ENCODE measurements at places on chromosomes 1 and 21.

DNA sequence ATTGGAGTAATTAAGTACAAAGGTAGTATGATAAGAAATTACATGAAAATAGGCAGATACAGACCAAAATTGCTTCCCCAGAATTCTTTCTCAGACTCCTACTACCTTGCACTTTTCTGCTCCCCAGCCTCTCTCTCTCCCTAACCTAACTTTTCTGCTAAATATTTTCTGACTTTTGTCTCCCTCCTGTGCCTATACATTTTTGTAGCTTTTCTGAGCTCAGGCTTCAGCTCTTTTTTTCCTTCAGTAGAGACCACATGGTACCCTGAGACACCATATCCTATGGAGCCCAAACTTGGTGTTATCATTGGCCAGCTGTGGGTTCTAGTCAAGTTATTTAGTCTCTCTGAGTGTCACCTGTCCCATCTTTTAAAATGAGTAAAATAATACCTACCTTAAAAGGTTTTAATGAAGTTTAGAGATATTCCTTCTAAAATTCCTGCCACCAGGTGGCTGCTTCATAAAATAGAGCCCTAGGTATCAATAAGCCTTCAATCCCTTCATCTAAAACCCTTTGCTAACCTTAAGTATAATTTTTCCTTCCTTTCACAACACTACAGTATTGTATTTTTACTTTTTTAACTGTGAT, 237.6 kb upstream of the DUSP10 start:
- no peak for DNase-seq

- no peak for DNase-seq
Measured at GRCh38 chr21:41043014-41043413, 124.9 kb upstream of the BACE2 start.

DNA sequence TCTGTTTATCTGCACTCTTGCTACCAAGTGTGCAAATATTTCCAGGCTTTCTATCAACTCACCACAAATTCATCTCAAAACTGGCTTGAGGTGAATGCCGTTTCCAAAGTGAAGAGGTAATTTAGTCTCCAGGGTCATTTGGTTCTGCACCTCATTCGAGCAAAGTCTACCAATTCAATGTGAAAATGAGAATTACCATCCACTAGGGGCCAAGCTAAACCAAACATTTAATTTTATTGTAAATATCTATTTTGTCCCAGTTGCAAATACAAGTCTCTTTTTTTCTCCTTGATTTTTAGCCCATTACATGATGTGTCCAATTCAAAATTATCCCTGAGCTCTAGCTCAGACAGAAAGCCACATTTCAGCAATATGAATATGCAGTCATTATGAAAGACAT, 152.3 kb upstream of the PTBP2 start:
- no peak for DNase-seq

DNA sequence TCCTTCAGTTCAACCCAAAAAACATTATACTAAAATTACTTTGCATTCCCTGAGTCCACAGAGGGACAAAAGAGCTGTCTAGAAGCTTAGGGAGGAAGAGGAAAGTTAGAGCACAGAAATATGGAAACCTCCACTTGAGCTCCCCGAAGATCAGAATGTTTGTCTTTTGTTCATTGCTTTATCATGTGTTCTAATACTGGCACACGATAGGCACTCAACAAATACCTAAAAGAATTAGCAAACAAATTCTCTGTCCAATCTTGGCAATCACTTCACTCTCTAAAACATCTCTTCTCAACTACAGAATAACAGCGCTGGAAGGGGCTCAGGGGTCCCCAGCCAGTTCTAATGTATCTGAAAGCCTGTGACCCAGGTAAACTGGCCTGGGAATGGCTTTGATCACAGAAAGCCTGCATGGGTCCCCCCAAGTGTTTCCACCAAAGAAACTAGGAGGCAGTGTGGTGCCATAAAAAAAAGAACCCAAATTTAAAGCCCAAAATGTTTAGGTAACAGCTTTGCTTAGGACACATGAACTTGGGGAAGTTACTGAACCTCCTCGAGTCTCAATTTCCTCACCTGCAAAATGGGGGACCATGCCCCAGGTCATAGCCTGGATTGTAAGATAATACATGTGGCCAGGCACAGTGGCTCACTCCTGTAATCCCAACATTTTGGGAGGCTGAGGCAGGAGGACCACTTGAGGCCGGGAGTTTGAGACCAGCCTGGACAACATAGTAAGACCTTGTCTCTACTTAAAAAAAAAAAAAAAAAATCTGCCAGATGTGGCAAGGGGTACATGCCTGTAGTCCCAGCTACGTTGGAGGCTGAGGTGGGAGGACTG, 45.8 kb downstream of the SSBP3 start:
- no peak for DNase-seq

DNA sequence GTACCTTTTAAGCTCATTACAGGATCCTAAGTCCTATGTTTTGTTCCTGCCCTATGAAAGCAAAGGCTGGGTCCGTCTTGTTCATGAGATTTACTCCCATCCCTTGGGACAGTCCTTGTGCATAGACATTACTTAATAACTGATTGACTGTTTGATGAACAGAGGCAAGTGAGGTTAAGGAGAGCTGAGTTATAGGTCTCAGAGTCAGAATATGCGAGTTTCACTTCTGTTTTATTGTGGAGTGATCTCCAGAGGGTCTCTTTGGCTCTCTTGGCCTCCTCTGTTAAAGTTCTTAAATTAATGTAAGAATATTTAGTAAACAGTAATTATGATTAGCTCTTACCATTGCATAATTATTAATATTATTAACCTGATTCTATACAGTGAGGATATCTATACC, 52.6 kb downstream of the BRINP2 start:
- DNase-seq = no peak

GRCh38 chr1:189510827-189511226, 966.8 kb downstream of the BRINP3 start:
- DNase-seq = no peak

DNA sequence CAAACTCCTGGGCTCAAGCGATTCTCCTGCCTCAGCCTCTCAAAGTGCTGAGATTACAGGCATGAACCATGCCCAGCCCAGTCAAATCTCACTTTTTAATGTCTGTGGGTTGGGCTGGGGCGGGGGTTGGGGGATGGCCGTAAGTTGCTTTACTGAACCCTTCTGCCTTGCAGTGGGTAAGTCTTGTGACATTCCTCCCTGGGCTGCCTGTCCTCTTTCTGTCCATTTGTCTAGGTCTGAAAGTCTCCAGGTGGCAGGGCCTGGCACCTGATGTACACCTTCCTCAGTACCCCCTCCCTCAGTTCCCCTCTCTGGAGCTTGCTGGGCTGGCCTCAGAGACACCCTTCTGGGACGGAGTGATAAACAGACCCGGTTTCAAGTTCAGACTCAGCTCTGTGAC, 13.3 kb downstream of the ZNF362 start:
- DNase-seq = no peak

GRCh38 chr1:248140846-248141245, 4.1 kb upstream of the OR2M5 start:
- no peak for DNase-seq

DNA sequence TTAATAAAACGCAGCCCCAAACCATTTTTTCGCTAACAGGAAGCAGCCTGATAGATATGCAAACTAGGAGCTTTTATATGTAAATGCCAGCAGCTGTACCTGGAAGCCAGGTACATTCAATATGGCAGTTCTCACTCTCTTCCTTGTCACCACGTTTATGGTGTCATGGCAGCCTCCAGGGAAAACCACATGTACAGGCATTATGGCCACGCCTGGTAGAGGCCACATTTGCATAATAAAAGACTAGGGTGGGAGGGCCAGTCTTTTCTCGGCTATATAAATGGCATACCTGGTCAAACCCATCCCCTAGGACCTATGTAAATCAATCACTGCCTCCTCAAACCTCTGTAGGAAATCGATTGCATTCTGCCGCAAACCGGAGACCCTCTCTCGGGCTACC, 247.5 kb downstream of the NEGR1 start:
- no peak for DNase-seq

DNA sequence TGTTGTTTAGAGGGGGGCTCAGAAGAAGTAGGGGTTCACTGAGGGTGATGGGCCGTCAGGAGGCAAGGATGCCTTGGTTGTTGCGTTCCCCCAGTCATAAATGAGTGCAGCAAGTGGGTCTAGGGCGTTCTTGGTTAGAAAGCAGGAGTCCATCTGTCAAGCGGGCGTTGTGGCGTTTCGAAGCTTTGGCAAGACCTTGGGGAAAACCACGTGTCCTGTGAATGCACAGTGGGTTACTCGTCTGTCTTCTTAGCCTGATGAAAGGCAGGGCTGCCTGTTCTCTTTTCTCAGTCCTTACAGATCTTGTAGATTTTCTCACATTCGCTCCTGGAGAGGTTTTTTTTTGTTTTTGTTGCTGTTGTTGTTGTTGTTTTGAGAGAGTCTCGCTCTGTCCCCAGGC, 6.3 kb upstream of the ZNF496 start:
- no peak for DNase-seq

DNA sequence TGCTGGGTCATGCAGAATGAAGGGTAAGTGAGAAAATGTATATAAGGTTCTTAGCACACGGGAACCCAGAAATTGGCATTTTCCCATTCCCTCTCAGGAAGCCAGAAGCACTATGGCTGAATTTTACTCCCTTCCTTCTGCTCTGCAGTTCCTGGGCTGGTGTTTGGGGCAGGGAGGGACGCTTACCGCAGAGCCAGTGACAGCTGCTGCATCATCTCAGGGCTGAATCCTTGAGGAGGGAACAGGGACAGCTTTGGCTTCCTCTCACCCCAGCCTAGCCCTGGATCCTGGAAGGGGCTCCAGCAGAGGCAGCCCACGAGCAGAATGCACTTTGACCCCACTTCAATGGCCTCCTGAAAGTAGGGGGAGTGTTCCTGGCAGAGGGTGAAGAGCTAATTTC, 12.0 kb downstream of the PLA2G2D start:
- DNase-seq = no peak

DNA sequence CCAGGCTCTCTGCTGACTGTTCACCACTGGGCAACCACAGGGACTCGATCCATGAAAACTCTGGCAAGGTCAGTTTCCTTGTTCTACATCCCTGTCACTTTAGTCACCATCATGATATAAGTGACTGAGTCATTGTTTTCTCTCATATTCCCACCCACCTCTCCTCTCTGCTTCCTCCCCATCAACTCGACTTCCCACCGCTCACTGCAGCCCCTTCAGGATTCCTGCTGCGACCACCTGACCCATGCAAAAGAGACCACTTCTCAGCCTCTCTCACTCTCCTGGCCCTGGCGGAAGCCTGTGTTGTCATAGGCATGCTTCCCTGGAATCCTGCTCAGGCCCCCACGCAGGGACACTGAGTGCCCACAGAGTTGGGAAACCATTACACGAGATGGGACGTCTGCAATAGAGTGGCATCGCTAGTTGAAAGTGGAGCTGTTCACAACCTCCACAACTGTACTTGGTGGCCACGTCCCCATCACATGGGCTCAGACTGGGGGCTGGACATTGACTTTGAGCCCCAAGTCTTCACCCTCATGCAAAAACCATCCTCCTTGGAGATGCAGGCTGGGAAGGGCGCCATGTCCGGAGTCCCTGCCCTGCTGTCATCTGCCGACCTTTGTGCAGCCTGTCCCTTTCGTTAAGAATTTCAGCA, 1.8 kb upstream of the TFF2 start:
- no peak for DNase-seq

GRCh38 chr1:100440075-100440809, 87.9 kb downstream of the CDC14A start:
- no peak for DNase-seq

DNA sequence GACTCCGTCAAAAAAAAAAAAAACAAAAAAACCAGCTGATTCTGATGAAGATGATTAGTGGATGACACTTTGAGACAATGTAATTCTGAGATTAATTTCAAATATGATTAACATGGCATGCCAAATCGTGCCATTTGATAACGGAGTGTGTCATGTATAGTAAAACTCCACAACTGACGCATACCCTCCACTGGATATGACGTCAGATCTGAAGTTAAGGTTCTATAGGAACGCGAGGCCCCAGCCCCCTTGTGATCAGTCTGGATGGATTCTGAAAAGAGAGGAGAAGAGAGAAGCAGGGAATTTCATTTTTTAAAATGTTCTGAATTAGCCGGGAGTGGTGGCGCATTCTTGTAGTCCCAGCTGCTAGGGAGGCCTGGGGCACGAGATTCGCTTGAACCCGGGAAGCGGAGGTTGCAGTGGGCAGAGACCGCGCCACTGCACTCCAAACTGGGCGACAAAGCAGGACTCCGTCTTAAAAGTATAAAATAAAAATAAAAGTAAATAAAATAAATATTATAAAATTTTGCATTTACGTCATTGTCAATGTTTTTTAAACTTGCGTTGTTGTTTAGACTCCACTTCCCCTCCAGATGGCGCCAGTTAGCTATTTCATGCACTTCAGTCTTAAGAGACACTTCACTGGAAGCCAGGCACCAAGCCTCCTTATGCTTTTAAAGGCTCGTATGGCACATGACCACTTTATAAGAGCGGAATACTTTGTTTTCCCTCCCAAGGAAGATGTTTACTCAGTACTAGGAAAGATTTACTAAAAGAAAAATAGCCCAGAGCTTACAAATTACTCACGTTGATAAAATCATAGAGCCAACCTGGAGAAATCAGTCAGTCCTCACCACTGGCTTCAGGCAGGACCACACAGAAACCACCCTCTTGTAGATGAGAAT, 65.5 kb downstream of the UBE2U start:
- DNase-seq = peak; percentile 63

DNA sequence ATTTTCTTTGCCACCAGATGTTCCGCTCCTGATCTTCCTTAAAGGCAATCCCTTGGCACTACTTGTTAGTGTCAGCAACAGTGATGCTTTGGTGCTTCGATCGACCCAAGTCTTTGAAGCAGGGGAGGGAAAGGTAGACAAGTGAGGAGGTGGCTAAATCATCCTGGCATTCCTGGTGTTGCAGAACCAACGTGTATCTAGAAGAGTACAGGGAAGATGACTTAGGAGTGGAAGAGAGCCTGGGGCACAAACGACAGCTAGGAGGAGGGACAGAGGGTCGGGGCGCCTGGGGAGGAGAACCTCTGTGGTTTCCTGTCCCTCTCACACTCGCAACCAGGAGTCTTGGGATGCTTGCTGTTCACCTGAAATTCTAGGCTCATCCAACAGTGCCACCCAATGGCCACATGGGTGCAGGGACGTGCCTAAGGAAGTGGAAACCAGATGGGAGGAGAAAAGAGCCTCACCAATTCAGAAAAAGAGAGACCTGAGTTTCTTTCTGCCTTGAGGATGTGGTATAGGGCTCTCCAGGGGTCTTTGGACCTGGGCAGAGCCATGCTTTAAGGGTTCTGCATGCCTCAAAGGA, 9.5 kb upstream of the KCNA2 start:
- DNase-seq = peak; percentile 56

DNA sequence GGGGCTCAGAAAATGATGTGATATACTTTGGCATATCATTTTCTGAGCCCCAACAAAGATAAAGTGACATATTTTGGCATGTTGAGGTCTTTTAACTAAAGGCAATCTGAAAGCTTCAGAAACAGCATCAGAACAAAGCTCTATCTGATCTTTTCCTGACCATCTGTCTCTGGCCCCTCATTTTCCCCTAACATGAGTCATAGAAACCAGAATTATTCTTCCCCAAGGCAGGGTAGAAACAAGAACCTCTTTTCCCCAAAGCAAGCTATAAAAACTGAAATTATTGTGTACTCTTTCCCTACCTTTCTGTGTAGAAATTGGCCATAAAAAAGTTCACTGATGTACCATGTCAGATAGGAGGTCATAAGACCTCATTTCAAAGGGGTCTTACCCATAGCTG, 48.7 kb upstream of the PLA2G4A start:
- no peak for DNase-seq

- no peak for DNase-seq
Measured at GRCh38 chr1:192443616-192444015, 126.8 kb downstream of the RGS21 start.
